ENCODE measurements at places on chromosomes 12 and 14. TPM values are rescaled to one million over a fixed set of nuclear protein-coding genes. Genes with fewer than 3 reads are reported as not detected.

DNA sequence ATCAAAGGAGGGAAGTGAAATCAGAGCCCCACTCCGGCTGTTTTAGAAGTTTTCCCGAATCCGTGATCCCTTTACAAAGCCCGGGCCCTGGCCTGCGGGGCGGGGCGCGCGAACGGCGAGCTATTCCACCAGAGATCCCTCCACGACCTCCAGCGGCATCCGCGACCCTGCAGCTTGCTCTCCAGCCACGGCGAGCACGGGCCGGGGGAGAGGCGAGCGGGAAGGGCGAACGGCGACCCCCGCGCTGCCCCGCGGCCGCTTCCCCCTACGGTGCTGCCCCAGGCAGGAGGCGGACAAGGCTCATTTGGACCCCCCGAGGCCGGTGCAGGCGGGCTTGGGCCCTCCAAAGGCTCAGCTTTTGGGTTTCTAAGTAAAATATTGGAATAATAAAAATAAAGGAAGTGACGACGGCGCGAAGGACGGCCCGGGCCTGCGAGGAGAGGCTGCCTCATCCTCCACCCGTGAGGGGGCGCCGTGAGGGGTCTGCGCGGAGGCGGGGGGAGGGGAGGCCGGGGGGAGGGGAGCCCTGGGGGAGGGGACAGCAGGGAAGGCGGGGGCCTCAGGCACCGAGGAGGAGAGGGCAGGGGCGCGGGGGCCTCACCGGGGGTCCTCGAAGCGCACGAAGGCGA lies 613 bp downstream of the SRSF9 start:
- H3K4me1 ChIP-seq, result peaks cover 6% of the 10 kb centered on the region
- H3K27me3 ChIP-seq, result peaks cover 5% of the 10 kb centered on the region

DNA sequence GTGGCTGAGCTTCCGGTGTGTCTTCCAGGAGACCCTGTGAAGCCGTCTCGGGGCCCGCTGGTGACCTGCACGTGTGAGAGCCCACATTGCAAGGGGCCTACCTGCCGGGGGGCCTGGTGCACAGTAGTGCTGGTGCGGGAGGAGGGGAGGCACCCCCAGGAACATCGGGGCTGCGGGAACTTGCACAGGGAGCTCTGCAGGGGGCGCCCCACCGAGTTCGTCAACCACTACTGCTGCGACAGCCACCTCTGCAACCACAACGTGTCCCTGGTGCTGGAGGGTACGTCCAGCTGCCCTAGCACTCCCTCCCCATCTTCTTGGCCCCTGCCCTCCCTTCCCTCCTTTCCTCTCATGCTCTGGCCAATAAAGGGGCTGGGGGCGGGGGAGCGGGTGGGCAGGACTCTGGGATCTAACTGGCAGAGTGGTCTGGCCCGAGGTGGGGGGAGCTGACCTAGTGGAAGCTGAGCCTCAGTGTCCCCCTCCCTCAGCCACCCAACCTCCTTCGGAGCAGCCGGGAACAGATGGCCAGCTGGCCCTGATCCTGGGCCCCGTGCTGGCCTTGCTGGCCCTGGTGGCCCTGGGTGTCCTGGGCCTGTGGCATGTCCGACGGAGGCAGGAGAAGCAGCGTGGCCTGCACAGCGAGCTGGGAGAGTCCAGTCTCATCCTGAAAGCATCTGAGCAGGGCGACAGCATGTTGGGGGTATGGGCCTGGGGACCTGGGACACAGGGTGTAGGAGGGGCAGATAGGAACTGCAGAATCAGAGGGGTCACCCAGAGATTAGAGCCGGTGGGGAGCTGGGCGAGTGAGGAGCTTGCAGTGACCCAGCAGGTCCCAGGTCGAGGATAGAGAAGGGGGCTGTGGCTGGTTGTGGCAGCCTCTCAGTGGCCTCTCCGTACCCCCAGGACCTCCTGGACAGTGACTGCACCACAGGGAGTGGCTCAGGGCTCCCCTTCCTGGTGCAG lies 6.0 kb downstream of the ACVRL1 start:
- DNase-seq, result no peak
- no peak overlapping the region for H3K4me3 ChIP-seq
- no peaks in the 10 kb centered on the region for H3K36me3 ChIP-seq
- H3K27ac ChIP-seq, result no peak overlapping the region
- H3K27me3 ChIP-seq, result peaks cover 5% of the 10 kb centered on the region

DNA sequence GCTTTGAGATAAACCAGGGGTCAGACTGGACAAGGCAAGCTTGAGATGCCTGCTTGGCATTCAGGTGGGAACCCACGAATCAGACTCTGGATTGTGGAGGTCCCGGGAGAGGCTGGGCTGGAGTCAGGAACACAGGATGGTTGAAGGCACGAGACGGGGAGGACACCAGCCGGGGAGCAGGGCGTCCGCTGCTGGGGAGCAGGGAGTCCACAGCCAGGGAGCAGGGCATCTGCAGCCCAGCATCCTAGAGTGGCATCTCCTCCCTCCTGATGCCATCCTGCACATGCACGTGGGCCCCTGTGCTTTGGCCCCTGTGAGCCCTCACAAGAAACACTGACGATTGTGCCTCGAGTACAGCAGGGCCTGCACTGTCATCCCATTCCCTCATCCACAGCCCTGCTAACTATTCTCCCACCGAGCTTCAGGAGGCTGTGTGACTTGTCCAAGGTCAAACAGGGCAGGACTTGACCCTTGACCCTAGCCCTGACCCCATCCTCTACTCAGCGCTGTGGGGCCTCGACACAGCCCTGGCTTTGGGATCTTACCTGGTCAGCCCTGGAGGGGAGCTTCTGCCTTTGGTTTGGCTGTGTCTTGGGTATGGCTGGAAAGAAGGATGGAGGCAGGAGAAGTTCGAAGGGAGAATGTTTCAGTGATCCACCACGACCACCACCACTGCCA lies 45.1 kb downstream of the CFAP251 start:
- H3K4me3 ChIP-seq, result no peak overlapping the region
- H3K27ac ChIP-seq, result no peak overlapping the region
- no peak for DNase-seq
- peaks cover 5% of the 10 kb centered on the region for H3K36me3 ChIP-seq

The CIDEB gene
- 1.8 TPM for total RNA-seq

- no peak overlapping the region for H3K4me3 ChIP-seq
- DNase-seq, result no peak
- H3K36me3 ChIP-seq, result peaks cover 3% of the 10 kb centered on the region
- no peaks in the 10 kb centered on the region for H3K4me1 ChIP-seq
- H3K27ac ChIP-seq, result no peak overlapping the region
These were observed 604.3 kb downstream of the ALG10 start for GRCh38 chr12:34626363-34627157.

The CACNA2D4 gene
- total RNA-seq, result not detected

DNA sequence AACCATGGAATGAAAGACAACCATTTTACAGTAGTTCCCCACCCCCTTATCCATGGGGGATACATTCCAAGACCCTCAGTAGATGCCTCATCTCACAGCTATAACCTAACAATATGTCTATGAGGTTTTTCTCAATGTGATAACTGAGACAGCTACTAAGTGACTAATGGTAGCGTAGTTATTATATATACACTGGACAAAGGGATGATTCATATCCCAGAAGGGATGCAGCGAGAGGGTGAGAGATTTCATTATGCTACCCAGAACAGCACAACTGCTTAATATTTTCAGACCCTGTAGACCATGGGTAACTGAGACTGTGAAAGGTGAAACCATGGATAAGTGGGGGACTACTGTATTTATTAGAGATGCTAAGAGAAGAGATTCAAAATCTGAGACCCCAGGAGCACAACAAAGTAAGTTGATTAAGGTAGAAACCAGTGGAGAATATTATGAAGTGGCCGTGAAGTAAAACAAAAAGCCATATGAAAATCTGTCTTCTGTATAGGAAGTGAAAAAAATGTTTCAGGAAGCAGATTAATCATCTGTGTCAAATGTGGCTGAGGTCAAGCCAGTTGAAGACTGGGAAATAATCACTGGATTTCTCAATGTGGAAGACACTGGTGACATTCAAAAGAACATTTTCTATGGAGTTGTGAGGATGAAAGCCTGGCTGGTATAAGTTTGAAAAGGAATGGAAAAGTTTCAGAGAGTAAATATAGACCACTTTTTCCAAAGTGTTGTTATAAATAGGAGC lies 77.2 kb downstream of the RPL10L start:
- H3K27ac ChIP-seq, result no peak overlapping the region
- no peaks in the 10 kb centered on the region for H3K4me1 ChIP-seq
- DNase-seq, result no peak
- H3K27me3 ChIP-seq, result no peaks in the 10 kb centered on the region
- H3K4me3 ChIP-seq, result no peak overlapping the region
